ENCODE measurements at places on chromosomes 11 and 22.

DNA sequence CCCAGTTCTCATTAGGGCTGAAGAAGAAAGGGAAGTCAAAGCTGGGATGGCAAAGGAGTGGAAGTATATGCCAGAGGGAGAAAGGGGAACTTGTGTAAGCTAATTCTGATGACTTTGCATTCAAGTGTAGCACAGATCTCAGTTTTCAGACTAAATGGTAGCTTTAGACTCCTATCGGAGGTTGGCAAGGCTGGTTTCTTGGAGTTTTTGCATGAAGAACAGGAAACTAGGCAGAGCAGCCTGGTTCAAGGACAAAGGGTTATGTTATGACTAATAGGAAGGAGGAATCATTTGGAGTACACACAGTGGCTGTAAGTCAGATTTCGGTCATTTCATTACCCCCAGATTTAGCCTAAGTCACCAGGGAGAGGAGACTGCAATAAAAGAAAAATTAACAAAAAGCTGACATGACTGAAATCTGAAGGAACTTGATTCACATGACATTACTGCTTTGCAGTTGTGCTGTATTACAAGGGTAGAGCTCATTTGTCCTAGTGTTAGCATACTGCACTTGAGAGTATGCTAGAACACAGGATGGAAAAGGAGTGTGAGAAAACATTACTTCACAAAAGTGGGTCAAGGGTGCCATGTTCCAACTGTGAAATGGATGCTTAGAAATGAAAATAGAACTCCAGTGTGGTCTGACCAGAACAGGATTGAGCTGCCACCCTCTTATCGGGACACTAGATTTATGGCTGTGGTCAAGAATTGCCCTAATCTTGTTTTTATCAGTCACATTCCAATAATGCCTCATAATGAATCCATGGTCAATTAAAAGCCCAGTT is 23.6 kb downstream of the ADM start:
- DNase-seq, result no peak

DNA sequence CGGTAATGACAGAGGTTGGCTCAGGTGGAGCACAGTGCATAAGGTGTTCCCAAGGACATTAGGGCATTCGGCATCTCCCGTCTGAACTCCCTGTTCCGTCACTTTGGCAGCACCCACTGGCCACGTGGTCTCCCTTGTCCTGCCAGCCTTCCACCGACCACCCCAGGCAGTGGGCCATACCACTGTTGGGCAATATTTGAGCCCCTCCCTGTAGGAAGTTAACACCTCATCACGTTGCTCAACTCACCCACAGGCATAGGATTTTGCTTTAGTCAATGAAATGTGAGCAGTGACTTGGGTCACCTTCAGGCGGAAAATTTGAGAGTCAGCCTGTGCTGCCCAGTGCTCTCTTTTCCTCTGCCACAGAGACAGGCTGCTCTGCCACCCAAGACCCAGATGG is 44.0 kb downstream of the SERPINH1 start:
- DNase-seq, result no peak

DNA sequence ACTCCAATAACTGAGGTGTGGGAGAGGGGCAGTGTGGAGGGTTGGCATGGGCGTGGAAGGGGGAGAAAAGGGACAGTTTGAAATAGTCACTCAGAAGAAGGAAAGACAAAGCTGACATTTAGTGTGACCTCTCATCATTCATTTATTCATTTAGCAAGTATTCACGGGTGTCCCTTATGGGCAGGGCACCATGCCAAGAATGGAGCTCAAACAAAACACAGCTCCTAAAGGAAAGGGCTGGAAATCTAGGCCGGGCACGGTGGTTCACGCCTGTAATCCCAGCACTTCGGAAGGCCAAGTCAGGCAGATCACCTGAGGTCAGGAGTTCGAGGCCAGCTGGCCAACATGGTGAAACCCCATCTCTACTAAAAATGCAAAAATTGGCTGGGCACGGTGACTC is 19.4 kb upstream of the DGKZ start:
- DNase-seq, result no peak

- no peak for DNase-seq
These were observed 81.6 kb downstream of the PDHX start for GRCh38 chr11:34997952-34998528.

GRCh38 chr22:40560551-40560950 is 76.0 kb downstream of the MRTFA start:
- peak; percentile 16 for DNase-seq

- no peak for DNase-seq
These were observed 16.7 kb upstream of the ZC3H12C start for GRCh38 chr11:110076371-110076965.

- no peak for DNase-seq
These were observed 195.1 kb downstream of the OPCML start for GRCh38 chr11:133337193-133337592.

DNA sequence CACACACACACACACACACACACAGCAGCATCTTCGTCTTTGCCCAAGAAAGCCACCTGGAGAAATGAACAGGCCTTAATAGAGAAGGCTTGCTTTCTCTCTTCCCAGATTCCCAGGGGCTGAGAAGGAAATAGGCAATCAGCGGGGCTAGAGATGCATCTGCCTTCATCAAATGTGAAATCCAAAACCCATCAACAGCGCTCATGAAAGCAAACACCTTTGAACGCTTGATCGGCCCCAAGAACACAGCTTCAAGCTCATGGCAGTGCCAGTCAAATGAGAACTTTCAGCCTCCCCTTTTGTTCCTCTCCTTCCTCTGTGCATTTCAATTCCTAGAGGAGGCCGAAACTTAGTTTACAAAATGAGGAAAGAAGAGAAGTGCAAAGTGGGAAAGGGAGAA is 122.7 kb downstream of the EFCAB6 start:
- DNase-seq, result no peak

DNA sequence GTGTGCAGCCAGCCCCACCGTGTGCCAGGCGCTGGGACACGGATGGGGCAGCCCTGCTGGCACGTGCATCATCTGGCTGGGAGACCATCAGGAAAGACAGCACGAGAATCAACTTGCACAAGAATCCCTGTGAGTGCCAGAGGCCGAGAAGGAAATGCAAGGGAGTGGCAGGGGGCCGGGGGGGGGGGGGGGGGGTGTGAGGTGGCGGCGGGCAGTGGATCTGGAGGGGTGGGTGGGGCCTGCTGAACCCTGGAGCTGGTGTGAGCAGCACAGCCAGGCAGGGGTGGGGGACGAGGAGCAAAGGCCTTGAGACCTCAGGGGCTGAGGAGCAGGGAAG is 14.0 kb upstream of the FLRT1 start:
- no peak for DNase-seq

DNA sequence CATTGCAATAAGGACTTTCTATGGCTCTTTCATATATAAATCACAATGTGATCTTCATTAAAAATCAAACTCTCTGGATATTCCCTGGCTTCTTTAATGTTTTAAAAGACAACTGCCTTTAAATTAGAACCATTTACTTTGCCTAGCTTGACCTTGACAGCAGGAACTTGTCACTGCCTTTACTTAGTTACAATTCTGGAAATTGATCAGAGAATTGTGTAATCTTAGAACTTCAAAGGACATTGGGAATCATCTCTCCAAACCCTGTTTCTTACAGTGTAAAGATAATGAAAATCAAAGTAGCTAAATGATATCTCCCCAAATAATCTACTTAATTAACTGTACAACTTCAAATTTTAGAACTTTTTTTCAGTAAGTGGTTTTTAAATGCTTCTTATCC is 517.6 kb upstream of the CCDC179 start:
- no peak for DNase-seq

- no peak for DNase-seq
These were observed 93.9 kb downstream of the MORC2 start for GRCh38 chr22:30874431-30875370.

DNA sequence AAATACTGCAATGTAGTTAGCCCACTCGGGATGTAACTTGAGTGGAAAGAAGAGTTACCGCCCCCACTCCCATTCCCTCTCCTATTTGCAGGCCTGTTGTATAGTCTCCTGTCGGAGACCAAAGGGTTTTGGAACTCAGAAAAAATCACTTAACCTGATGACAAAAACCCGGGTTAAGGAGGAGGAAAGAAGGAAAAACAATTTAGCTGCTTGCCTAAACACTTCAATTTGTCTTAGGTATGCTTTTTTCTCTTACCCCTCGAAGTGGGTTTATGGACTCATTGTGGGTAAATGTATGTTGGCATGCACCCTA is 2.2 kb downstream of the YAP1 start:
- DNase-seq, result no peak

DNA sequence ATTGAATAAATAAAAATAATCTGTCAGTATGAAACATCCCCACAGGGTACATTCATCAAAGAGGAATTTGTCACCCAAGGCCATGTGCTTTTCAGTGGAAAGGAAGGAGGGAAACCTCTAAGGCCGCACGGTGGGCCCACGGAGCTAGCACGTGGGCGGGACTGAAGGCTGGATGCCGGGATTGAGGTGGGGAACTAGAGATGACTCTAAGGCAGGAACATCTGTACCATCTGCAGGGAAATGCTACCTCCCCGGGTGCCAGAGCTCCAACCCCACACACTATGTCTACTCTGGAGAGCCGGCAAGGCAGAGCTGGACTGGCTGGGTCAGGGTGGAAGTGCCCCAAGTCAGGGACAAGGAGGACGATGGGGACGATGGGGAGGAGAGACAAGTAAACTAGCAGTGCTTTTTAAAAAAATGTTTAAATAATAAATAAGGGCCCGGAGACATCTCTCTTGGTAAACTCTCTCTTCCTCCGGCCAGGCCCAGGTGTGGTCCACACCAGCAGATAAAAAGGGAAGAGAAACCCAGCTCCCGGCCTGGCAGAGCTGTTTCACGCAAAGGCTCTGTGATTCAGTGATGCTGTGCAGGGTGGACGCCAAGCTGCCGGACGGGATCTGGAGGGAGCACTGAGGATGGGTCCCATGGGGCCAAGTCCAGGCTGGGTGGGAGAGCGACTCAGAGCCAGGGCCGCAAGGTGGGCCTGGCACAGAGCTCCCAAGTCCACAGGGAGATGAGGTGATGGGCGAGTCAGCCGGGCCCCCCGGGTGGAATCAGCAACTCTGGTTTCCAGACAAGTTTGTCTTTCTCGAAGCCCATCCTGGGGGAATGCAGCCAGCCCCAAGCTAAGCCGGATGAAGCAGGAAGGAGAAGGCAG is 5.8 kb downstream of the LIF start:
- no peak for DNase-seq

DNA sequence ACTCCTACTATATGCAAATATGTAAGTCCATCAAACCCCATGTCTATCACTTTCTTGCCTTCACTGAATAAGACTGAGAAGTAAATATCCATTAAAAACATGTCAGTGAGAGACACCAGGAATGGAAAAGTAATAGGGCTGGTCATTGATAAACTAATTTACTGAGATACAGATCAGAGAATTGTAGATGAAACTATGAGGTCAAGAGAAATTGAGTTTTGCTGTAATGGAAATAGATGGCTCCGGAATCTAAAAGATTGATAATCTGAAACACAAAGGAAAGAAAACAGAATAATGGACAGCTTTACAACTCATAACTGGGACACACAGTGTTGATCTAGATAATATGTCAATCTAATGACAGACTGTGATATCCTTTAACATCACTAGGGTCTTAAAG is 1018.3 kb upstream of the RAG2 start:
- DNase-seq, result no peak

GRCh38 chr11:85313741-85314140 is 313.4 kb downstream of the DLG2 start:
- no peak for DNase-seq

DNA sequence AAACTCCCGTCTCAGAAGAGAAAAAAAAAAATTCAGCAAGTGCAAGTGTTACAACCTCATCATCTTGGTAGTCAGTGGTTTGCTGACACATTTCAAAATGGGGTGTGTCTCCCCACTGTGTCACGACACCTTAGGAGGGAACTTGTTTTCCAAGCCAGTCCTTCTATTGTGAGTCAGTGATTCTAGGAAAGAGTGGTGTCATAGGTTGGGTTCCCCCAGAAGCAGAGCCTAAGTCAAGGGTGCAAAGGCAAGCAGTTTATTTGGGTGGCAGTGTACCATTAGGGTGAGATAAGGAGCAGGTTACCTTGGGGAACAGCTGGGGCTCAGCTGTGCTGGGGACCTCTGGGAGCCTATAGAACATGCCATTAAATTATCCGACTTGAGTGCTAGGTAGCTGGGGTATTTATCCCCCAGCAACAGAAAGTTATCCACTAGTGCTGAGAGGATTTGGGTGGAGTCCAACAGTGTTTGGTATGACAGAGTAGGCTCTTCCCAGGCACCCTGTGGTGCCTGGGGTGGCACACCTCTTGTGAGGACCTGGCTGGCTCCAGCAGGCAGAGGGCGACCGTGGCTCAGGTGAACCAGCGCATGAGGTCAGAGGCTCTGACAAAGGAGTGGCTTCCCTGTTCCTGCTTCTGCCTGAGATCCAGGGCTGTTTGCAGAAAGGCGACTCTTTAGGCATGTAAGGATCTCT is 41.7 kb downstream of the KIAA1671 start:
- no peak for DNase-seq

GRCh38 chr11:102457056-102457677 is 4.6 kb upstream of the TMEM123 start:
- DNase-seq, result no peak

GRCh38 chr11:85828640-85828978 is 17.7 kb upstream of the SYTL2 start:
- no peak for DNase-seq

Measured in skeletal muscle cell (primary cell).